ENCODE measurements at places on chromosomes 4 and X.

- DNase-seq, result no peak
These were observed 49.6 kb upstream of the ATXN3L start for GRCh38 chrX:13369256-13370030.

- DNase-seq, result no peak
These were observed 45.1 kb upstream of the SLC4A4 start for GRCh38 chr4:71293705-71294104.

DNA sequence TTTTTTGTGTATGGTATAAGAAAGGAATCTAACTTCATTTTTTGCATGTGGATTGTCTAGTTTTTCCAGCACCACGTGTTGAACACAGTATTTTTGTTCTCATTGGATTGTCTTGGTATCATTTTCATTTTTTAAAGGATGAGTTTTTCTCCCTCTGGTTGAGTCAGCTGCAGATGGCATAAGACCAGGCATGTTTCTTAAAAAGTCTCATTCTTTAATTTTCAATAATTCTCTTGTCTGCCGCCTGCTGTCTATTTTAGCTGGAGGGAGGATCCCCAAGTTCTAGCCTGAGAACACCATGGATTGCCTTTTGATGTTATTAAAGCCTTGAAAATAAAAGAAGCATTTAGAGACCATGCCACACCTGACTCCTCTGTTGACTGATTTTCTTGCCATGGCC is 263.8 kb downstream of the ARHGAP24 start:
- no peak for DNase-seq

- DNase-seq, result no peak
These were observed 34.9 kb downstream of the MMRN1 start for GRCh38 chr4:89929425-89930159.

- DNase-seq, result no peak
These were observed 172 bp upstream of the HSPA4L start for GRCh38 chr4:127782025-127782274.

- DNase-seq, result no peak
These were observed 23.8 kb downstream of the PPP2R2C start for GRCh38 chr4:6448476-6449170.

- DNase-seq, result no peak
These were observed 84.9 kb upstream of the TBL1X start for GRCh38 chrX:9379697-9380551.

DNA sequence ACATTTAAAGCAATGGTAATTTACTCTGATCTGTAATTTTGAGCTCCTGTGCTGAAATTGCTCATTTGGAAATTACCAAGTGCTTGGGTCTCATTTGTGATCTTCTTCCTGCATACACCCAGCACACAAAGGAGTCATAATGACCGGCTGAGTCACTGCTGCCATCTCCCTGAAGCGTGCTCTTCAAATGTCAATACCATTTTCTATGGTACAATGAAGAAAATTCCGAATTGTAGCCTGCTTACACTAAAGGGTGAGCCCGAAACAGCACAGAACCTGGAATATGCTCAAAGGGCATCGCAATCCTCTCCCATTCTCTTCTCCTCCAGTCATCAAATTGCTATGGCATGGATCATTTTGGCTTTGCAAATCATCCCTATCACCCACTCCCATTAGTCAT is 140.5 kb downstream of the GRIA3 start:
- DNase-seq, result no peak

GRCh38 chr4:141645611-141646340 is 9.4 kb downstream of the IL15 start:
- DNase-seq, result no peak

DNA sequence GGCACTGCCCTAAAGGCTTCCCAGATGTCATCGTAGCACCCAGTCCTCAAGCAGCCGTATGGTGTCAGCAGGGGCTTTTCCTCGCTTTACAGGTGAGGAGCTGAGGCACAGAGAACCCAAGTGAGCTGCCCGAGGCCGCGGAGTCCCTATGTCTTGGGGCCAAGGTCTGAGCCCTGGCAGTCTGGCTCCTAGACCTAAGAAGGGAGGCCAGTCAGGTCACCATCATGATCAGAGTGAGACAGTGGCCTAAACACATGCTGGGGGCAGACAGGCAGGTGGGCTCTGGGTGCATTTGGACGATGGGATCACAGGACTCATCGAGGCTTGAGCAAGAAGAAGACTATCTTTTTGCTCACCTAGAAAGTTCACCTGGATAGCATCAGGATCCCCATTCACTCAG is 94.9 kb downstream of the WFS1 start:
- no peak for DNase-seq

GRCh38 chr4:91087743-91088142 is 960.5 kb downstream of the CCSER1 start:
- DNase-seq, result no peak

DNA sequence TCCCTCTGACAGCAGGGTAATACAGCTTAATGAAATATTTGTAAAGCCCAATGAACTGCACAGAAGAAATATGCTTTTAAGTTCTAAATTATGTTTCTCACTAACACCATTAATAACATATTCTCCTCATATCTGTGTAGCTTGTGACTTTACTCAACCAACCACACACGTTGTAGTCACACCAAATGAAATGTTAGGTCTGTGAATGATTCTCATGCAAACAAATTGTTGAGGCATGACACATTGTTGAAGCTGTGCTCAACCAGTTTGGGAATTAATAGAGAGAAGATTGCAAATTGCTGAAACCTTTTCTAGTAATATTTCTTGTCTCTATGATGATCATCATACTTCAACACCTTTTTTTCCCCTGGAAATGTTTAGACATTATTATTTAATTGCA is 645.9 kb downstream of the PCDH7 start:
- DNase-seq, result no peak

GRCh38 chr4:78150543-78150864 is 93.4 kb downstream of the FRAS1 start:
- DNase-seq, result no peak

- no peak for DNase-seq
These were observed 104.1 kb upstream of the LSM6 start for GRCh38 chr4:146071390-146071789.

DNA sequence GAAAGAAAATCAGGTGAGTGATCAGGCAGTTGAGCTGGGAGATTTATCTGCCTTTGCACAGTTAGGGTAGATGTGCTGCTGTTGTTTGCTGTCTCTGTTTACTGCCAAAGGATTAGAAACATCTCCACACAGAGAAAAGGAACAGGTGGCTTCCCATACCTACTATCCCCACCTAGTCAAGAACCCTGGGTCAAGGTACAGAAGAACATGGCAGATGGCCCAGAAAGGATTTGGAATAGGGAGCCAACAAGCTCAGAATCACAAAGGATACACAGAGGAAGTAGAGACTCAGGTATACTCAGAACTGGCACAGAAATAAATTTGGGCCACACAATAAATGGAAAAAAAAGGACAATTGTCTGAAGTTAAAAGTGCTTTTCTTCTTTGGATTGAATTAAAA is 64.3 kb downstream of the TIGD2 start:
- no peak for DNase-seq

- no peak for DNase-seq
These were observed 29.6 kb downstream of the PDGFC start for GRCh38 chr4:156941940-156942548.

DNA sequence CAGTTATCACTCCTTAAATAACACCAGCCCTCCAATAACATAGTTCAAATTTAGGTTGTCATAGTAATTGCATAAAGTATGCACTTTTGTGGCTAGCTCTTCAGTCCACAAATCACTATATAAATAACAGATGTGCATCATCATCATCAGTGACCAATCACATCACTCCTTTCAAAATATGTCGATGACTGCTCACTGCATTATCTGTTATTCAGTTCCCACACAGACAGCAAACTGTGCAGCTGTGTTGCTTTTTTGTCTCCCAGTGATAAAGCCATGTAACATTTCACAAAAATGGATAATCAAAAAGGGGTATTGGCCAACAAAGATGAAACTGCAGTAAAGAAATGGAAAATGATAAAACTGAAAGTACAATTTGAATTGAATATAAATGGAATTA is 205.4 kb downstream of the DCLK2 start:
- DNase-seq, result no peak

DNA sequence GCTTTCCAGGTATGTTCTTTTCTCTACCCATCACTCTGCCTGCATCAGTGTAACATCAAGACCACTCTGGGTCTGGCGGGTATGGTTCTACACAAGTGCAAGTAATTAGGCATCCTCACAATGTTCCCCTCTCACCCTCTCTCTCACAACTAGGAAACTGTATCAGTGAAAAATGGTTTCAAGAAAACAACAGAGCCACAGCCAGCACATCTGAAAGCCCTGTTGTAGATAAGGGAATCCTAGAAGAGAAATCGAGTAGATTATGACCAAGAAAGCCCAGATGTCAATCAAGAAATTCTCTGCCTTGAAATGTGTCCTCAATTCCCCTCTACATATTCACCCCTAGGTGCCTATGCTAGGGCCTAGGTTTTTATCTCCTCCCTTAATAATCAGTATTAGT is 281.3 kb upstream of the ANKRD50 start:
- DNase-seq, result no peak

- DNase-seq, result no peak
These were observed 42.2 kb upstream of the SMIM10 start for GRCh38 chrX:134948333-134949241.

DNA sequence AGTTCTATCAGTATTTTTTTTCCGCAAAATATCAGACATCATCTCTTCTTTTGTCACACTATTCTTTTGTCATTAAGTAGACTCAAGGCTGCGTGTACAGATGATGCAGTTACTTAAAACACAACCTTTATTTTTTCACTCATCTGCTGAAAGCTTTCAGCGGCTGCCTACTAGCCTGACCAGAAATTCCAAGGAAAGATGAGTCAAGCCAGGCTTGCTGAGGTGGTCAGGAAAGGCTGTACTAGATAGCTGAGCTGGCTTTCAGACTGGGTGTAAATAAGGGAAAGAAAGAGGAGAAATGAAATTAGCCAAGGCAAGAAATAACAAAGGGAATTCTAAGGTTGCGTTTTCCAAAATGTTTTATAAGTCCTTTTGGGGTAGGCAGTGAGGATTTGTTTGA is 17.9 kb downstream of the STK26 start:
- no peak for DNase-seq

GRCh38 chr4:118883861-118884260 is 4.8 kb upstream of the SYNPO2 start:
- no peak for DNase-seq

DNA sequence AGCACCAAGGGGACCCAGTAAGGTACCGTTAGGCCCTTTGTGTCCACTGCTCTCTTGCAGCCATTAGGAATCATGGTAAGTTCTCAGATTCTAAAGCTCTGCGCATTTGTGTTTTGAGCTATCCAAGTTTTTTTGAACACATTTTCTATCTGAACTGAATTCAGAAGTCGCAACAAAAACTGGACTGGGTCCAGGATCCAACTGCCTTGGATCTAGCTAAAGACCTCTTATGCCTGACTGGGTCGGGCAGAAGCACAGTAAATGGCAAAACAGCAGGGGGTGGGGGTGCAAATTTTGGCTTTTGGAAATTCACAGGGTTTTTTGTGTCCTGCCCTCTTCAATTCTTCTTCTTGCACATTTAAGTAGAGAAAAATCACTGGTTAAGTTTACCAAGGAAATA is 30.0 kb downstream of the RCHY1 start:
- no peak for DNase-seq

DNA sequence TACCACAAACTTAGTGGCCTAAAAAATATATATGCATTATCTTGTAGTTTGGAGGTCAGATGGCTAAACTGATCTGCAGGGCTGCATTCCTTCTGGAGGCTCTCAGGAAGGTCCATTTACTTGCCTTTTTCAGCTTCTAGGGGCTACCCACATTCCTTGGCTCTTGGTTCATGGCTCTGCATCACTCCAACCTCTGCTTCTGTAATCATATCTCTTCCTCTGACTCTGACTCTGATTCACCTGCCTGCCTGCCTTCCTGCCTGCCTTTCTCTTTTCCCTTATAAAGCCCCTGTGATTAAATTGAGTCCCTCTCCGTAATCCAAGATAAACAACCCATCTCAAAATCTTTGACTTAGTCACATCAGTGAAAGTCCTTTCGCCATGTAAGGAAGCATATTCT is 25.0 kb upstream of the FRMPD4 start:
- no peak for DNase-seq

GRCh38 chr4:153207567-153207966 is 3.3 kb downstream of the TRIM2 start:
- no peak for DNase-seq

DNA sequence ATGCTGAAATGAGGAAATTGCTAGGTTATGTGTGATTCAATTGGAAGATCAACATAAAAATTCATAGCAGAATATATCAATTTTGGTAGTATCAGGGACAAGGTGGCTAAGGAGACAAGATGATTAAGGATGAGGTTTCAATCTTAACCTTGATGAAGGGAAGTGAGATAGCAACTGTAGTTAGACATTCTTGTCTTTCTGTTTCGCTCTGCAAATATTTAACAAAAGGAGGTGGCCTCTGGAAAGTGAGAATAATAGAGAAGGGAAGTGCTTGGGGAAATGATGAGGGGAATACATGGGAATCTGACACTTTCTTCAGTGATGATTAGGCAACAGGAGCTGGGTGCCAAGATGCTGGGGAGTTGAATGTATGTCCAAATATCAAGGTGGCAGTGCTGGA is 337.1 kb upstream of the PUDP start:
- DNase-seq, result no peak

GRCh38 chrX:65596270-65597034 is 61.9 kb upstream of the LAS1L start:
- DNase-seq, result peak; percentile 12

- no peak for DNase-seq
These were observed 80.6 kb upstream of the CD99 start for GRCh38 chrX:2610246-2611170.

DNA sequence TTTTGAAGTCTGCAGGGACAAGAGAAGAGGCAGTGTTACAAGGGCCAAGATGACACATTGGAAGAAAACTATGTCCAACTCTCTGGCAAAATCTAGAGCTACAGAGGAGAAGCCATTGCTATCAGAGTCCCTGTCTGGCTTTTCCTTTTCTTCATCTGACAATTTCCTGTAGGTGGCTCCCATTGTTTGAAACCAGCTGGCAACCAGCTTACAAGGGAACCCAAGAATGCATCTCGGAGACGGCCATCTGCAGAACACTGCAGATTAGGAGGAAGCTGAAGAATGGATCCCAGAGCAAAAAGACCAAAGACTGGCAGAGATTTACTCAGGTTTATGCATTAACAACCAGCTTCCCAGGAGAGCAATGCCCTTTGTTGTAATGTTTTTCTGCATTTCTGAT is 216.2 kb upstream of the CTSO start:
- no peak for DNase-seq

GRCh38 chr4:153151535-153152455 is 52.4 kb upstream of the TRIM2 start:
- no peak for DNase-seq

Measured in SIG-M5 (cell line).